ENCODE measurements at places on chromosomes 2 and 18. TPM values are rescaled to one million over a fixed set of nuclear protein-coding genes. Genes with fewer than 3 reads are reported as not detected.

GRCh38 chr2:142306131-142306530 lies 175.3 kb upstream of the LRP1B start:
- DNase-seq = no peak

DNA sequence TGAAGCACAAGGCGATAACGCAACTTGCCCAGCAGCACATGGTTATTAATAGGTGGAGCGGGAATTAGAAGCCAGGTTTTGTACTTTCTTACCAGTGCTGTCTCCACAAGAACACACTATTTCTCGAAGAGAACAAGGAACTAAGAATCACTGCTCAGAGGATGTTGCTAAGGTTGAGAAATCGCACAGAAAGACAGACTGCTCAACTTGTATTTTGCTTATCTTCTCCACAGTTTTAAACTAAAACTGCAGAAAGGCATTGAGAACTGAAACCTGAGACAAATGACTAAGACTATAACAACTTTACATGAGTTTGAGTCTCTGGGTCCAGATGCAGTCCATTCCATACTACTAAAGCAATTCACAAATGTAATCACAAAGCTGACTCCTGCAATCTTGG lies 6.2 kb downstream of the PRKD3 start:
- DNase-seq = no peak

- no peak for DNase-seq
These were observed 97.3 kb upstream of the ST3GAL5 start for GRCh38 chr2:85986121-85986520.

- no peak for DNase-seq
These were observed 50.2 kb downstream of the SMIM21 start for GRCh38 chr18:75377258-75377657.

GRCh38 chr18:13620206-13620672 lies 106.1 kb downstream of the FAM210A start:
- DNase-seq = no peak

DNA sequence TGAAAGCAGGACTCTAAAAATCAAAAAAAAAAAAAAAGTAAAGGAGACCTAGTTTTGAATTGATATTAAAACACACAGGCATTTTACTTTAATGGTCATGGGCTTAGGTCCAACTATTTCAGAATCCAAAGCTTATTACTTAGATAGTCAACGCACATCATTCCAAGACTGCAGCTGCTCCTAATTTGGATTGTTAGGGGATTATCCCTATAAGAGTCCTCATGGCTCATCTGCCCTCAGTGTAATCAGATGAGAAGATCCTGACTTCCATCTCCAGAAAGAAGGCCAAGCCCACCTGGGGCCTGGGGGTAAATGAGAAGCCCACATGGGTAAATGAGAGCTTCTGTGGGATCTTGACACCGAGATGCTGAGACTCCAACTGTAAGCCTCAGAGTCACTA lies 424.2 kb downstream of the NRXN1 start:
- DNase-seq = no peak

DNA sequence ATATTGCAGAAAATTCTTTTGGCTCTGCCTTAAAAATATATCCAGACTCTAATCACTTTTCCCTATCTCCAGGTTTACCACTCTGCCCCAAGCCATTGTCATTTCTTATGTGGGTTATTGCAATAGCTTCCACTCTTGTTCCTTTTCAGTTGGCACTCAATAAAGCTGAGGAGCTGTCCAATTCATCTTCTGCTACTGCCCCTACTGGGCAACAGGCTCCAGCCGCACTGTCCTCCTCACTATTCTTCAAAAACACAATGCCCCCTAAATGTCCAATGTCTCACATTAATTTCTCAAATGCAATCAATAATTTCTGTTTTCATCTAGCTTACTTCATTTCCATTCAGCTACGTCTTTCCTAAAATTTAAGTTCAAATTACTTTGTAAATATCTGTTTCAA lies 1262.5 kb upstream of the CDH2 start:
- no peak for DNase-seq

GRCh38 chr2:231666171-231667095 lies 41.9 kb upstream of the PTMA start:
- DNase-seq = peak; percentile 96

GRCh38 chr2:20977520-20978180 lies 66.2 kb downstream of the APOB start:
- DNase-seq = no peak

- DNase-seq = no peak
These were observed 198.9 kb downstream of the SMAD7 start for GRCh38 chr18:48751727-48752468.

DNA sequence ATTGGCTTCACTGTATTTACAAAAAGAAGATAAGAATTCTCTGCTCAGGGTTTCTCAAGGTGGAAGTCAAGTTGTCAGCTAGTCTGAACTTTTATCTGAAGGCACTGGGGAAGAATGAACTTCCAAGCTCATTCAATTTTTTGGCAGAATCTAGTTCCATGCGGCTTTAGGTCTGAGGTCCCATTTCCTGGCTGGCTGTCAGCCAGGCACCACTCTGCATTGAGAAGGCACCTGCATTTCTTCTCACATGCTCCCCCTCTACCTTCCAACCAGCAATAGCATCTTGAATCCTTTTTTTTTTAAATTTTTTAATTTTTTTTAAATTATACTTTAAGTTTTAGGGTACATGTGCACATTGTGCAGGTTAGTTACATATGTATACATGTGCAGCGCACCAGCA lies 46.2 kb upstream of the RPE start:
- DNase-seq = no peak

DNA sequence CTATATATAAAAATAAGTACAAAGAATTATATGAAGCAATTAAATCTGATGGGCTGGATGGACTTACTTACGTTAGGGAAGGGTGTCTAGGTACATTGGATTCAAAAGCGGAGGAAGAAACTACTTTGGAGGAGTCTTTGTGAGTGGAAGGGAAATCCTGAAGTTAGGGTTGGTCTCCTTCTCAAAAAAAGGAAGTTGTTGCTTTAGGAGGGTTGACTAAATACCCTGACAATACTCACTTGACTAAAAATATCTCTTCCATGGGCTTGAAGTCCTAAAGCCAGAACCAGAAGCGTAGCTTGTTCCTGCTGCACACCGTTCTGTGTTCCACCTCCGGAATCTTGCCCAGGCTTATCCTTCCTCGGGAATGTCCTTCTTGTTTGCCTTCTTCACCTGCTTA lies 143.3 kb upstream of the ZEB2 start:
- no peak for DNase-seq

- DNase-seq = no peak
These were observed 79.1 kb downstream of the TGIF1 start for GRCh38 chr18:3529077-3529476.

DNA sequence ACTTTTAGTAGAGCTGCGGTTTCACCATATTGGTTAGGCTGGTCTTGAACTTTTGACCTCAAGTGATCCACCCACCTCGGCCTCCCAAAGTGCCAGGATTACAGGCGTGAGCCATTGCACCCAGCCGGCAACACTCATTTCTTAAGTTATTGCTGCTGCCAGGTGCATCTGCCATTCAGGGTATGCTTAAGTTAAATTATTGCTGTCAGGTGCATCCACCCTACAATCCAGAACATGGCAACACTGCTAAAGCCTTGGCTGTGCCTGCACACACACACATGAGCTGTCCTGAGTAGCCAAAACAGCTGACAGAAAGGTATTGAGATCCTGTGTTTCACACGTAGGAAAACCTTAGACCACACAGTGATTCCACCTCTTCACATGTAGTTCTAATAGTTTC lies 148.2 kb downstream of the FAM161A start:
- no peak for DNase-seq

DNA sequence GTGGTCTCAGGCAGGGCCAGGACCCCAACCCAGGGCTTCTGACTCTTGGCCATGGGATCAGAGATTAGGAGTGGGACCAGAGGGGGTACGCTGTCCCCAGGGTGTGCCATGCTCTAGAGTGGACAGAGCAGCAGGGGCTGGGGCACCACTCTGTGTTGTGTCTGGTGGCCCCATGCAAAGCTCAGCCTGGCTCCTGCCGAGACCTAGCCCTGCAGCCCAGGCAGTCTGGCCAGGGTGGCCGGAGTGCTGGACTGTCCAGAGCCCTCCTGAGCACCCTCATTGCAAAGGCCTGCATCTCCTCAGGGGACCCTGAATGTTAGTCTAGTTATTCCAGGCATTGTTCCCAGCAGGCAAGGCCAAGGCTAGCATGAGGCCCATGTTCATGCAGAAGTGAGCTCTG lies 162.3 kb downstream of the TNS1 start:
- no peak for DNase-seq

The AKAIN1 gene
- not detected for total RNA-seq

The DSG4 gene
- total RNA-seq = not detected

The CIAO1 gene
- total RNA-seq = 68.6 TPM

The FAM161A gene
- total RNA-seq = 1.2 TPM

The CTAGE1 gene
- total RNA-seq = not detected

The DOK6 gene
- total RNA-seq = 0.96 TPM

The MROH2A gene
- not detected for total RNA-seq

The CGREF1 gene
- total RNA-seq = 0.80 TPM

All from left ventricle myocardium inferior (tissue), 1 donor.